HCEC 1CT (cell line): ENCODE measurements at places on chromosomes 16 and 17.

GRCh38 chr16:66603537-66604375 is 748 bp upstream of the CMTM3 start:
- peak; percentile 31 for DNase-seq

DNA sequence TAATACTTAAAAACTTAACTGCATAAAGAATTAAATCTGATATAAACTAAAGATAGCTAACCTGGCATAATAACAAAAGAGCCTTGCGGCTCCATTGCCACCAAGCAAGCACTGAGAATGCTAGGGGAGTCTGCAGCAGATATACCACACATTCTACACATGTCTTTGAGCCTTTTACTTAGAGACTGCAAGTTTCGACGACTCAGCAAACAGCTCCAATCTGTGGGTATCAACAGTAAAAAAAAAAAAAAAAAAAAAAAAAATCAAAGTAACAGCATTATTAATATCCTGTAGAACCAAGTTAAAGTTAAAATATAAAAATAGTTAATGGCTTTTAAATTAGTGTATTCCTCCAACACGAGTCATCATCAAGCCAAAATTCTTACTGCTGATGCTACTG is 27.8 kb upstream of the INTS2 start:
- no peak for DNase-seq

DNA sequence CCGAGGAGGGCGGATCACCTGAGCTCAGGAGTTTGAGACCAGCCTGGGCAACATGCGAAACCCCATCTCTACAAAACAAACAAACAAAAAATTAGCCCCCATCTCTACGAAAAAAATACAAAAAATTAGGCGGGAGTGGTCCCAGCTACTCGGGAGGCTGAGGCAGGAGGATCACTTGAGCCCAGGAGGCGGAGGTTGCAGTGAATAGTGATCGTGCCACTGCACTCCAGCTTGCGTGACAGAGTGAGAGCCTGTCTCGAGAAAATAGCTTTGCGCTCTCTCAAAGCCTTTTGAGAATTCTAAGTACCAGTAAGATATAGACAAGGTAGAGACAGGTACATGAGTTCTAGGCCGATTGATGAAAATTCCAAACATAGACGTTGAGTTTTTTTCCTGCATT is 2.0 kb downstream of the SOCS7 start:
- DNase-seq = no peak

DNA sequence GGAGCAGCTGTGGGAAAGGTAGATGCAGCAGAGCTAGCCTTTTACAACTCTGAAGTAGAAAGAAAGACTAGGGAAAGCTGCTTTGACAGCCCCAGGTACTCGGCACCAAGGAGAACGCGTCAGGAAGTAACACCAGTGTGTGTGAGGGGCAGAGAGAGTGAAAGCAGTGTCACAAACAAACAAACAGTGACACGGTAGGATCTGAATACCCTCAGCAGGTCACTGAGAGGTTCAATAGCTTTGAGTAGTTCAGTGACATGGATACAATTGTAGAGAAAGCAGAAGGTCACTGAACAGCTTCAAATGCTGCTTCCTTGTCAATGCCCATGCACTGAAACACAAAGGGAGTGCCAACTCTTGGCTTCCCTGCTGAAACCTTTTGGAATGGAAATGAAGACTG is 150.3 kb upstream of the C17orf78 start:
- no peak for DNase-seq

- peak; percentile 94 for DNase-seq
These were observed 8.2 kb downstream of the MMP2 start for GRCh38 chr16:55487048-55487803.

DNA sequence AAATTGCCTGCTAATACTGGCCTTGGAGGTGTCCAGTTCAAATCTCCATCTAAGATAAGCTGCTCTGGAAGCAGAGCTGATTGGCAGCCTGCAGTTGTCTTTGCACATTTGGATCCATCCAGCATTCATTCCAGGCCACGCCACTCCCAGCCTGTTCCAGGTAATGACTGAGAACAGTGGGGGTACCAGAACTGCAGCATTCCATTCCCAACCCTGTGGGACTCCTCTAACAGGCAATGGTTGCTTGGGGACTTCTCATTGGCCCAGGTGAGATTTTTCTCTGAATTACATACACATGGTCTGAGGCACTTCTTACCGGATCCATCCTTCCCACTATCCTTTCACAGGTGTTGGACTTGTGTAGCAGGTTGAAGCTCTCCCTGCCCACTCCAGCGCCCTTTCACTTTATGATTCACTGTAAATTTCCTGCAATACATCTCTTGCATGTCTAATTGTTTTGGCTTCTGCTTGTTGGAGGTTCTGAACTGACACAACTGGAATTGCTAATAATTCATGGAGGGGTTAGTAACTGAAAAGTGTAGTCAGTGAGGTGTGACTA is 206.1 kb upstream of the ZFHX3 start:
- DNase-seq = no peak

GRCh38 chr16:30561089-30561816 is 3.1 kb upstream of the ZNF764 start:
- no peak for DNase-seq

DNA sequence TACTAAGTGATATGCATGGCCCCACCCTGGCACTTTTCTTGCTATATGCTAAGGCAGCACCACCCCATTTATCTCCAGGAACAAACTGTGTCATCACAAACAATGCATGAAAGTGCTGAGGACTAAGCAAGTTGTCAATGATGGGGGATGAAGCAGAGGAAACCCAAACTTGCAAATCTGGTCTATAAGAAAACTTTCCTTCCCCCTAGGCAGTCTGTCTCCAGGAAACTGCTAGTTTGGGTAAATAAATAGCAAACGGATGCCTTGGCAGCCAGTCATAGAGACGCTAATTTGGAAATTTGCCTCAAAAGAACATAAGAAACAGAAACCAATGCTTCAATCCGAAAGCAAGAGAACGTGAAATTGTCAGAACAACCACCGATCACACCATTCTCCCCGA is 5.6 kb upstream of the HSBP1 start:
- peak; percentile 65 for DNase-seq

DNA sequence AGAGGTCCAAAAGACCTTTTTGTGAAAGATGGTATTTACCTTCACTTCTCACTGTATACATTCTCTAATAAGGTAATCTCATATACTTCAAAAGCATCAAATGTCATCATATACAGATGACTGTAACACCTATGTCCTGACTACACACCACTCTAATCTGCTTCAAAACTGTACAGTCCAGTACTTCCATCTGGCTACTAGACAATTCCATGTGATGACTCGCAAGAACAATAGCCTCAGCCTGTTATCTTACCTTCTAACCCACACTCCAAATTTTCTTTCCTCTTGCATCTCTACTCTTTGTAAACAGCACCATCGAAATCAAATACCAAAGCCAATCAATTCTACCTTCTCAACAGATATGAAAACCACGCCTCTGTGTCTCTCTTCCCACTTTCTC is 24.1 kb downstream of the MYO1D start:
- no peak for DNase-seq

DNA sequence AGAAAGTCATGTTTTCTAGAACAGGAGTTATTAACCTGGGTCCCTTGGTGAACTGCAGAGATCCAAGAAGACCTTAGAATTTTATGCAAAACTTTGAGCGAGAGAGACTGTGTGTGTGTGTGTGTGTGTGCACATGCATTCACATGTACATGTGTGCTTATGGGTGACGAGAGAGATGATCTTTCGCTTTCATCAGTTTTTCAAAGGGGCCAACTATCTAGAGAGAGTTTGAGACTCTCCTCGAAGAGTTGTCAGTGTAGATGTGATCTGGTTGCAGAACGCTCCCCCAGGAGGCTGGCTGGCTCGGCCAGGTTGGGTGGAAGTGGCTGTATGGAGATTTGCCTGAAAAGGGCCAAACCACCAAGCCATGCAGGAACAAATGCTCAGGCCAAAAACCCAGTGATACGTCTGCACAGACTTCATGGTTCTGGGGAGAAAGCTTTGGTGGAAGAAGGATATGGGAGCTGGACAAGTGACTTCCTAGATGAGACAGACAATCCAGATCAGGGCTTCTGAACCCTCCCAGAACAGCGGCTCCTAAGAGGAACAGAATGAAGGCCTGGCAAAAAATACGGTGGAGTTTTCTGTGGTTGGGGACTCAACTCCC is 6.1 kb downstream of the PIK3R5 start:
- DNase-seq = no peak
